T-helper 17 cell (primary cell): ENCODE measurements at places on chromosomes 6 and 20. TPM values are rescaled to one million over a fixed set of nuclear protein-coding genes. Genes with fewer than 3 reads are reported as not detected.

Gene SIGLEC1
- total RNA-seq: 0.13 TPM

Gene ZC3H12D
- 219 TPM for total RNA-seq

Gene RIPOR3
- total RNA-seq: 2.1 TPM

Gene STMND1
- total RNA-seq: not detected

Gene BFSP1
- total RNA-seq: 1.0 TPM

Gene TOP1
- total RNA-seq: 44.4 TPM

Gene TMEM244
- total RNA-seq: not detected

Gene IL17F
- total RNA-seq: 0.68 TPM

Gene SLC35B2
- total RNA-seq: 14.7 TPM

Gene TREM2
- not detected for total RNA-seq

GRCh38 chr20:53838311-53838868 lies 232.0 kb downstream of the BCAS1 start:
- no peak for DNase-seq
- H3K27ac ChIP-seq: peak overlapping the region; percentile 95
- peaks cover 49% of the 10 kb centered on the region for H3K4me1 ChIP-seq
- H3K27me3 ChIP-seq: no peaks in the 10 kb centered on the region
- H3K36me3 ChIP-seq: peaks cover 2% of the 10 kb centered on the region

- no peak overlapping the region for H3K4me3 ChIP-seq
- peaks cover 21% of the 10 kb centered on the region for H3K4me1 ChIP-seq
- DNase-seq: no peak
- peak overlapping the region; percentile 1 for H3K27ac ChIP-seq
- H3K36me3 ChIP-seq: peaks cover 14% of the 10 kb centered on the region
Observed at GRCh38 chr20:41533537-41534136, 84.5 kb downstream of the CHD6 start.

DNA sequence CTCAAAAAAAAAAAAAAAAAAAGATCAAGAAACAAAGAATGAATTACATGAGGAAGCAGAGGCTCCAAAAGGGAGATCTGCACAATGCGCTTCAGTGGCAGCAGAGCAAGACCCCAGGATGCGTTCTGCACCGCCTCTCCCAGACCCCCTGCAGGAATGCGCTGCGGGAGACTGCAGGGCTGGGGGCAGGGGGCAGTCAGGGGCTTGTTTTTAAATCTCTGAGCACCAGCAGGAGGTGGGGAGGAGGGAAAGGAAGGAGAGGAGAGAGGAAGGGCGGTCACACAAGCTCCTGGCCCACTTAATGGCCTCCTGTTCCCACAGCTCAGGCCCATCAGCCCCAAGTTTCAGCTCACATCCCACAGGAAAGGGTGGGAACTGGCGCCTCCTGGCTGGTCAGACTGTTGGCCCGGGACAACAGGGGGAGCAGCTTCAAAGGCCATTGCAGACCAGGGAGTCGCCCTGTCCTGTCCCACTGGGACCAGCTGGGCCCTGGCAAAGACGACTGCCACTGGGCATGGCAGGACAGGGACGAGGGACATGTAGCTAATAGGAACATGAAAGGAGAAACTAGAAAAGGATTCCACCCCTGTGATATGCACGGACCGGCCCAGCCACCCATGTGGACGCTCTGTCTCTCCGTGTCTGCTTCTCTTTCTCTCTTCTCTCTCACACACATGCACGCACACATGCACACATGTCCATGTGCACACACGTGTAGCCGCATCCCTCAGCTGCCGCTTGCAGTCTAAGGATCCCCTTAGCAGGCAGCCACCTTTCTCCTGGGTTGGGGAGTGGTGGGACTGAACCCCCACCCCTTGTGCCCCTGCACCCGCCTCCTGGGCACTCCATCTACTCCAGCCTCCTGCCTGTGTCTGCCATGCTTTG lies 34.7 kb downstream of the TFEB start:
- no peak overlapping the region for H3K27ac ChIP-seq
- no peak for DNase-seq
- H3K4me1 ChIP-seq: peaks cover 11% of the 10 kb centered on the region
- no peaks in the 10 kb centered on the region for H3K27me3 ChIP-seq
- peak overlapping the region; percentile 52 for H3K4me3 ChIP-seq

GRCh38 chr6:24257282-24257681 lies 100.6 kb downstream of the DCDC2 start:
- DNase-seq: no peak
- no peaks in the 10 kb centered on the region for H3K4me1 ChIP-seq
- H3K27me3 ChIP-seq: peaks cover 40% of the 10 kb centered on the region
- peaks cover 2% of the 10 kb centered on the region for H3K36me3 ChIP-seq

- H3K27ac ChIP-seq: no peak overlapping the region
- peaks cover 43% of the 10 kb centered on the region for H3K27me3 ChIP-seq
- H3K4me3 ChIP-seq: peak overlapping the region; percentile 88
- peaks cover 12% of the 10 kb centered on the region for H3K4me1 ChIP-seq
Observed at GRCh38 chr20:51562332-51563173, 20.0 kb upstream of the NFATC2 start.

GRCh38 chr6:152984513-152984872 lies 1.7 kb upstream of the FBXO5 start:
- DNase-seq: no peak
- no peaks in the 10 kb centered on the region for H3K27me3 ChIP-seq
- peaks cover 39% of the 10 kb centered on the region for H3K4me1 ChIP-seq
- H3K27ac ChIP-seq: peak overlapping the region; percentile 95
- peak overlapping the region; percentile 97 for H3K4me3 ChIP-seq
- H3K36me3 ChIP-seq: peaks cover 5% of the 10 kb centered on the region

GRCh38 chr6:15758631-15759215 lies 95.9 kb upstream of the DTNBP1 start:
- H3K27ac ChIP-seq: no peak overlapping the region
- DNase-seq: no peak
- H3K4me1 ChIP-seq: no peaks in the 10 kb centered on the region
- H3K4me3 ChIP-seq: no peak overlapping the region

- no peak for DNase-seq
- H3K4me3 ChIP-seq: peak overlapping the region; percentile 77
- H3K4me1 ChIP-seq: peaks cover 12% of the 10 kb centered on the region
- H3K36me3 ChIP-seq: no peaks in the 10 kb centered on the region
Observed at GRCh38 chr6:35140639-35141006, 516 bp downstream of the TCP11 start.

DNA sequence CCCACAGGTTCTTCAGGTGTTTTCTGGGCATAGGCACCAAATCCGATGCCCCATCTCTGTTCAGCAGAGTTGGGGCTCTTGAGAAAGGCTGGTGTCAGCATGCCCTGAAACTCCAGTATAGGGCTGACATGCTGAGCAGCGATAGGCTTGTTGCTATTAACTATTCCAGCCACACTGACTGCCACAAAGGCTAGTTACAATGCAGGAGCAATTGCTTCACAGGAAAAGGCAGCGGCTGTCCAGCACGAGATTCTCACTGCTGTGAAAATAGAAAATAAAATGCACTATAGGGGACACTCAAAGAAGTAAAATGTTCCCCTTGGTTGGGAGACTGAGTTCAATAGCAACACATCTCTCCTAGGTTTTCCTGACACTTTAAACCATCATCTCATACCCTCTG lies 112.4 kb downstream of the BFSP1 start:
- H3K27ac ChIP-seq: no peak overlapping the region
- H3K4me3 ChIP-seq: no peak overlapping the region
- H3K36me3 ChIP-seq: no peaks in the 10 kb centered on the region
- DNase-seq: no peak
- H3K4me1 ChIP-seq: no peaks in the 10 kb centered on the region
- H3K27me3 ChIP-seq: peaks cover 25% of the 10 kb centered on the region

GRCh38 chr20:24724982-24725533 lies 224.0 kb upstream of the CST7 start:
- H3K27ac ChIP-seq: no peak overlapping the region
- H3K4me1 ChIP-seq: no peaks in the 10 kb centered on the region
- H3K4me3 ChIP-seq: no peak overlapping the region

- no peaks in the 10 kb centered on the region for H3K27me3 ChIP-seq
- H3K27ac ChIP-seq: peak overlapping the region; percentile 88
- H3K4me3 ChIP-seq: peak overlapping the region; percentile 75
- DNase-seq: no peak
Observed at GRCh38 chr20:58313396-58313795, 3.9 kb downstream of the RAB22A start.

DNA sequence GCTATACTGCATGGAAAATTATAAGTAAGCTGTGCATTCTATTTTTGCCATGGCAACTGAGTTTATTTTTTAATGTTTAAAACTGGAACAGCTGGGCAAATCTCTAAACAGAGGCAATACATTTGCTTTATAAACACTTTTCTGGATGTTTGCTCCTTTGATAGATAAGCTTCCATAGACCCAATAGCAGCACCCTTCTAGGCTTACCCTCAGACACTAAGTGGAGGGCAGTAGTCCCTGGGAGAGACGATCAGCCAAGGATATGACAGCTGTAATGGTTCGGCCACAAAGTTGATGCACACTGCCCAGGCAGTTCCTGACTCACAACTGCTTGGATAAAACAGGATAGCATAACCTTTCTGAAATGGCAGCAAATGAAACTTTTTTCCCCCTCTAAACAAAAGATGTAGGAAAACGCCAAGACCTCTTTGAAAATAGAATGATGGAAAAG lies 8.5 kb upstream of the MRPS10 start:
- no peaks in the 10 kb centered on the region for H3K4me1 ChIP-seq
- no peak overlapping the region for H3K27ac ChIP-seq
- peaks cover 3% of the 10 kb centered on the region for H3K36me3 ChIP-seq

- no peak overlapping the region for H3K27ac ChIP-seq
- no peaks in the 10 kb centered on the region for H3K36me3 ChIP-seq
- no peaks in the 10 kb centered on the region for H3K27me3 ChIP-seq
- DNase-seq: no peak
- no peaks in the 10 kb centered on the region for H3K4me1 ChIP-seq
- H3K4me3 ChIP-seq: no peak overlapping the region
Observed at GRCh38 chr6:155521719-155522118, 66.1 kb upstream of the NOX3 start.

DNA sequence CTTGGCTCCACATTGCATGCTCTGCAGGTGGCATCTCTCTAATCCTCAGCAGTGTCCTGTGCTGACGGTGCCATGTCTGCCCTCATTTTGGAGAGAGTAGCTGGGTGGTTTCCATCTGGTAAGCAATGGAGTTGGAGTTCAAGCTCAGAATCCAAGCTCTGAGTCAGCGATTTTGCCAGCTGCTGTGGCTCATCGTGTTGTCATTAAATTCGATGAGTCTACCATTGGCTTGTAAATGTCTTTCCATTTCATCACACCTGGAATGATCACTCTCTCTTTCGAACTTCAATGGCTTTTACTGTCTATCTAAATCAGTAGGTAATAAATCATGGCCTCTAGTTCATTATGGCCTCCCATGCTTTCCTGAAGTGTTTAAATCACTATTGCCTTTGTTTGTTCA lies 378.5 kb upstream of the TSHZ2 start:
- DNase-seq: no peak
- no peaks in the 10 kb centered on the region for H3K4me1 ChIP-seq
- no peak overlapping the region for H3K4me3 ChIP-seq
- no peak overlapping the region for H3K27ac ChIP-seq
- peaks cover 4% of the 10 kb centered on the region for H3K27me3 ChIP-seq

- no peak for DNase-seq
- no peak overlapping the region for H3K27ac ChIP-seq
- H3K4me1 ChIP-seq: peaks cover 3% of the 10 kb centered on the region
Observed at GRCh38 chr20:52145587-52145986, 46.0 kb downstream of the ZFP64 start.

DNA sequence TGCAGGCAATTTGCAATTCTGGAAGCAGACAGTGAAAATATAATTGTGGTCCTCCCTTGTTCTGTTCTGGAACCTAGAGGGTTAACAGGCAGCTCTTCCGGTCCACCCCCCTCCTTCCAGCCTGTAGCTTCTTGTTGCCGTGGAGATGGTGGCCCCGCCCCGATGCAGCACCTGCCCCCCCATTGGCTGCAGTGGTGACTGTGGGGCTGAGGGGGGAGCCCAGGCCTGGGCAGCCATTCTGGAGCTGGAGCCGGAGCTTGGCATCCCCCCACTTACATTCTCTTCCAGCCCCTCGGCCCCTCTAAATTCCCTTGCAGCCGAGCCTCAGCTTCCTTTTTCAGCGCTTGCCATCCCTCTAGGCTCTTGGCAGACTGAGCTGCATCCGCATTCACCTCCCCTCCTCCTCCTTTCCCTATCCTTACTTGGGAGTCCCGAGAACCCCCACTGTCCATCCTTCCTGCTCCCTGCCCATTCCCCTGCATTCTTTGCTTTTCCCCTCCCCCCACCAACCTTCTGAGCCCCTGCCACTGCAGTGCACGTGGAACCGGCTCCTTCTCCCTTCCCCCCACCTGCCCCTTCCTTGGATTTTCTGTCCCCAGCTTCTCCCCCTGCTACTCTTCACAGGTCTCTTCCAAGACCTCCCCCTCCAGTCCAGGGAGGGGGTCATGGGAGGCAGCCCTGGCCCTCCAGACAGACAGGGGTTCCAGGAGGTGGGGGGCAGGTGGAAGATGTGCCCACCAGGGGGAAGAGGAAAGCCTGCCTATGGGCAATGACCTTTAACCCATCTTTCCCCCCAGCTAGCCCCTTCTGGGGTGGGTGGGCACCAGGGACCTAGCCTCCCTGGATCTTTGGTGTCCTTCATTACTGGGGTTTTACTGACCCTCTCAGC lies 11.4 kb downstream of the SYNGAP1 start:
- H3K36me3 ChIP-seq: peaks cover 10% of the 10 kb centered on the region
- peak overlapping the region; percentile 93 for H3K4me3 ChIP-seq
- peaks cover 67% of the 10 kb centered on the region for H3K4me1 ChIP-seq
- H3K27ac ChIP-seq: peak overlapping the region; percentile 100

- no peaks in the 10 kb centered on the region for H3K36me3 ChIP-seq
- H3K27ac ChIP-seq: peak overlapping the region; percentile 93
- H3K27me3 ChIP-seq: no peaks in the 10 kb centered on the region
- DNase-seq: no peak
- no peak overlapping the region for H3K4me3 ChIP-seq
Observed at GRCh38 chr6:26309731-26310142, 55.3 kb upstream of the BTN3A2 start.

- H3K27me3 ChIP-seq: peaks cover 6% of the 10 kb centered on the region
- no peaks in the 10 kb centered on the region for H3K4me1 ChIP-seq
- no peaks in the 10 kb centered on the region for H3K36me3 ChIP-seq
- no peak overlapping the region for H3K27ac ChIP-seq
Observed at GRCh38 chr6:14792118-14792955, 453.5 kb upstream of the JARID2 start.

- H3K4me3 ChIP-seq: no peak overlapping the region
- H3K36me3 ChIP-seq: no peaks in the 10 kb centered on the region
- no peak for DNase-seq
- H3K4me1 ChIP-seq: no peaks in the 10 kb centered on the region
Observed at GRCh38 chr6:46453741-46454316, 37.4 kb downstream of the RCAN2 start.

- no peak overlapping the region for H3K27ac ChIP-seq
- H3K4me3 ChIP-seq: no peak overlapping the region
- DNase-seq: no peak
- no peaks in the 10 kb centered on the region for H3K36me3 ChIP-seq
Observed at GRCh38 chr6:146106532-146106931, 77.7 kb downstream of the GRM1 start.

GRCh38 chr6:41040101-41040939 lies 1.3 kb upstream of the UNC5CL start:
- H3K4me3 ChIP-seq: no peak overlapping the region
- H3K4me1 ChIP-seq: peaks cover 4% of the 10 kb centered on the region
- no peak for DNase-seq
- no peaks in the 10 kb centered on the region for H3K27me3 ChIP-seq
- no peaks in the 10 kb centered on the region for H3K36me3 ChIP-seq

GRCh38 chr6:26097268-26097875 lies 10.1 kb downstream of the HFE start:
- H3K4me1 ChIP-seq: peaks cover 8% of the 10 kb centered on the region
- H3K4me3 ChIP-seq: no peak overlapping the region
- no peaks in the 10 kb centered on the region for H3K27me3 ChIP-seq
- no peaks in the 10 kb centered on the region for H3K36me3 ChIP-seq
- H3K27ac ChIP-seq: no peak overlapping the region

GRCh38 chr6:116954938-116955337 lies 77.9 kb downstream of the RFX6 start:
- DNase-seq: no peak
- no peak overlapping the region for H3K27ac ChIP-seq
- no peak overlapping the region for H3K4me3 ChIP-seq
- H3K36me3 ChIP-seq: no peaks in the 10 kb centered on the region
- peaks cover 11% of the 10 kb centered on the region for H3K27me3 ChIP-seq
